ENCODE measurements at places on chromosomes 4 and X.

DNA sequence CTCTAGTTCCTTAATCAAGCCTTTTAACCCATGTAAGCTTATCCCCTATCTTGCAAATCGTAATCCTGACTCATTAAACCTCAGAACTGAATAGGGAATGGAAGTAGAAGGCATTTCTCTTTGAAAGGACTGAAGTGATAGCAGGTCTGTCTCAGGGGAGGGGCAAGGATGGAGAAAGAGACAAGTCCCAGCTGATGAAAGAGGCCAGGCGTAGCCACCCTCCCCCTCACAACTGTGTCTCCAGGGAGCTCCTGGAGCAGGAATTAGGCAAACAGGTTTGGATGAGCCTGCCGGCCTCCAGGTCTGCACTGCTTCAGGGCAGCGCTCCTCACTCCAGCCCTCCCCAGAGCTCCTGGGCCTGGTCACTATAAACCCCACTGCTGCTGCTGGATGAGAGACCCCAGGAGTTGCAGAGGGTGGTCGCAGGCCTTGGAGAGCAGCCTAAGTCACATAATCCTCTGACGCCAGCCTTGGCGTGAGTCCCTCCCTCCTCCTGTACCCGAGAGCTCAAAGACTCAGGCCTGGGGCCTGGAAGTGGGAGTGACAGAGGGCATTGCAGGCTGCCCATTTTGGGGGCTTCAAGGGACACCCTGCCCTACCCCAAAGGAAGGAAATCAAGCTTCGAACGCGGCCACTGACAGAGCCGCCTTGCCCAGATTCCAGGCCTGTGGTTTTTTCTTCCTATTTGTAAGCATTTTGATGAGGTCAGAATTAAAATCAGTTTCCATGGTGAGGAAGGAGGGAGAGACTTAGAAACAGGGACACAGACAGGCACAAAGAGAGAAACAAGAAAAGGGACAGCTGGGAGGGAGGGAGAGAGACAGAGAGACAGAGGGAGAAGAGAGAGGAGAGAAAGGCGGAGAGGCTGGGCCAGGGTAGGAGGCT, 21.2 kb upstream of the MSX1 start:
- DNase-seq = no peak

GRCh38 chr4:164952551-164952950, 24.9 kb downstream of the TRIM61 start:
- DNase-seq = no peak

- DNase-seq = no peak
These were observed 531.8 kb downstream of the GLUD2 start for GRCh38 chrX:121579016-121579760.

DNA sequence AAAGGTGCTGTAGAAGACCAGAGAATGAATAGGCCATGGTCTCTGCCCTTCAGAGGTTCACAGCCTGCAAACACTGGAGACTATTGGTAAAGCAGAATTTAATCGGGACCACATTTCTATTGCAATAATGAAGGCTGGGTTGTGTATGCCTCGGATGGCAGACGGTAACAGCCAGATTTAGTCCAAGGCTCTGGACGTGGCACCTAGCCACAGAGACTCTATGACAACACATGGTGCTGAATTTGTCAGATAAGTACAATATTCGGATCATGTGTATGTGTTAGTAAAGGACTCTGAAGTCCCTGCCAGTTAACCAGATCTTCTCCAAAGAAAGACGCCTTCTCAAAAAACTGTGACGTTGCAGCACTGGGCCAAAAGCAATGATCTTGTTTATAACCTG, 129.0 kb downstream of the DCTD start:
- DNase-seq = no peak

DNA sequence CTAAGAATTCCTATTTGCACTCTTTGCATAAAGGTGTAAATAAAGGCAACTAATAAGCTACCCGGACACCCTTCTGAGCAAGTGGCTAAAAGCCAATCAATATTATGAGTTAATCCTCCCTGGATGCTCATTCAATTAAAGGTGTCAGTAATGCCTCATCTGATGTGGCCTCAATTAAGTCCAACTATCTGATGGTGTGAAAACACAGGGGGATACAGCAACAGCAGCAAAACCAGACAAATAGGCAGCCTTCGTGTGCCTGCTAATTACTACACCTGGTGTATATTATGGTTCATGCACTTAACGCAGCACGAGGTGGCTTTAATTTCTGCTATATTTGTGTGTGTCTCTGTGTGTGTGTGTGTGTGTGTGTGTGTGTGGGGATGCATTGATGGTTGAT, 244.4 kb downstream of the DCLK2 start:
- DNase-seq = no peak

- DNase-seq = no peak
These were observed 54.9 kb downstream of the USO1 start for GRCh38 chr4:75779105-75779757.

GRCh38 chr4:95124906-95125504, 367.2 kb downstream of the BMPR1B start:
- DNase-seq = no peak

- no peak for DNase-seq
These were observed 309.4 kb upstream of the ADGRL3 start for GRCh38 chr4:60890743-60891142.

DNA sequence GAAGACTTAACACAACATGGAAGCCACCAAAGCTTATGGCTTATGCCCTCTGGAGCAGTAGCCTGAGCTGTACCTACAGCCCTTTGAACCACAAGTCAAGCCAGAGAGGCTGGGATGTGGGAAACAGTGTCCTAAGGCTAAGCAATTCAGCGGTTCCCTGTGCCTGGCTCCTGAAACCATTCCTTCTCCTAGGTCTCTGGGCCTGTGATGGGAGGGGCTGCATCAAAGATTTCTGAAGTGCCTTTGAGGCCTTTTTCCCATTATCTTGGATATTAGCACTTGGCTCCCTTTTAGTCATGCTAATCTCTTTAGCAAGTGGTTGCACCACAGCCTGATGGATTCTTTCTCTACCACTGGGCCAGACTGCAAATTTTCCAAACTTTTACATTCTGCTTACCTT, 140.5 kb upstream of the NUDT10 start:
- DNase-seq = no peak

GRCh38 chr4:152784490-152785350, 5.0 kb downstream of the ARFIP1 start:
- DNase-seq = no peak

- no peak for DNase-seq
These were observed 35.6 kb downstream of the FRMPD3 start for GRCh38 chrX:107485013-107485412.

DNA sequence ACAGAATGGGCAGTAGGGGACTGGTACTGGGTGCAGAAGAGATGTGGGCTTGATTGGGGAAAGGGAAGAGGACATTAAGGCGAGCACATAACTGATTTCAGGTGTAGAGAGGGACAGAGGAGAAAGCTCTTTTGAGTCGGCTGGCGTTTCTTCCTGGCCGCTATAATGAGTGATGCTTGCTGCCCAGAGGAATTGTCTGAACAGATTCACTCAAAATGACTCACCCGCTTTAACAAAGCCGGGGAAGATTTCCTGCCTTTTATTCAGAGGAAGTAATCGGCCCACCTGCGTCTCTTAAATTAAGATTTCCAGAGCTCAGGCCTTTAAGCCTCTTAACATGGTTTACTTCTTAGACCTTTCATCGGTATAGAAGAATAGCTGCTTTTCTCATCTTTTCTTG, 102.1 kb upstream of the AP1S2 start:
- DNase-seq = no peak

DNA sequence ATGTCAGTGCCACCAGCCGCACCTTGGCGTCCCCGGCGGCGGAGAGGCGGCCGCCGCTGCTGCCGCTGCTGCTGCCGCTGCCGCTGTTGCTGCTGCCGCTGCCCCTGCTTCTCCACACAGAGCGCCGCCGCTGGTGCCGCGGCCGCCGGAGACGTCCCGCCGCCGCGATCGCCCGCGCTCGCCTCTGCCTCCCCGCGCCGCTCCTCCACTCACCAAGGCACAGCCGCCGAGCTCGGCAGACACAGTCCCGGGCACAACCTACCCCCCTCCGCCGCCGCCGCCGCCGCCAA, at the start of gene PPP3CA:
Gene PPP3CA, minus strand, starts transcription at position 260 of the 290 bp plus-strand sequence.
- DNase-seq = no peak

DNA sequence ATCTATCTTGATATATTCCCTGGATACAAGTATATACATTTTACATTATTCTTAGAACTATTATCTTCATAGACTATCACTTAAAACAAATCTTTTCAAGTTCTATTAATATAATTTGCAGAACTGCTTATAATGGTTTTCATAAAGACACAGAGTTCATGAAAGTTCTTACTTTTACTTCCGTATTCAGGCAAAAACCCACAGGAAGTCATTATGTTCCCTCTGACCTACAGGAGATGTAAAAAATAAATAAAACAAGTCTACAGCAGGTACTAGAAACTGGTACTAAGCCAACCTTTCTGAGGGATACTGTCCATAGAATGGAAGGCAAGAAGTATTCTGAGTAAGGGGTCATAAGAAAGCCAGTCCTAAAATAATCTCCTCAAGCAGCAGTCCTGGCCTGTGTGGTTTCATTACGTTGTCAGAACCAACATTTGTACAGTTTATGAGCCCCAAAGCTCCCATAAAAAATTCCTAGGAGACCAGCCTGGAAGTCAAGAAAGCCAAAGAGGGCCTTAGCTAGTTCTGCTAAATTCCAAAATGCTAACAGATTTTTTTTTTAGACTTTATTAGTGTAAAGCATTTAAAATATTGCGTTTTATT, 68.6 kb downstream of the CAMK2D start:
- no peak for DNase-seq

GRCh38 chrX:96763608-96764007, 79.0 kb downstream of the DIAPH2 start:
- DNase-seq = no peak

DNA sequence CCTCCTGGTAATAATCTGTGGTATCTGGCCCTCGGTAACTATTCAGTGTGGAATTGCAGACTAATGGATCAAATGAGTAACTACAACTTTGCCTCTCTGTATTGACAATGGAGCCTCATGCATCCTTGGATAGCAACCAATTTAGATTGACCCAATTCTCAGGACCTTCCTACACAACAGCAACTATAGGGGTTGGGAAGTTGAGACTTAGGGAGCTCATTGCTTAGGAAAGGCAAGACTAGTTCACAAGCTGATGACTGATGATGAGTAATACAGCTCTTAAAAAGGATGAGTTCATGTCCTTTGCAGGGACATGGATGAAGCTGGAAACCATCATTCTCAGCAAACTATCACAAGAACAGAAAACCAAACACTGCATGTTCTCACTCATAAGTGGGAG, 47.5 kb upstream of the KLHL13 start:
- DNase-seq = no peak

DNA sequence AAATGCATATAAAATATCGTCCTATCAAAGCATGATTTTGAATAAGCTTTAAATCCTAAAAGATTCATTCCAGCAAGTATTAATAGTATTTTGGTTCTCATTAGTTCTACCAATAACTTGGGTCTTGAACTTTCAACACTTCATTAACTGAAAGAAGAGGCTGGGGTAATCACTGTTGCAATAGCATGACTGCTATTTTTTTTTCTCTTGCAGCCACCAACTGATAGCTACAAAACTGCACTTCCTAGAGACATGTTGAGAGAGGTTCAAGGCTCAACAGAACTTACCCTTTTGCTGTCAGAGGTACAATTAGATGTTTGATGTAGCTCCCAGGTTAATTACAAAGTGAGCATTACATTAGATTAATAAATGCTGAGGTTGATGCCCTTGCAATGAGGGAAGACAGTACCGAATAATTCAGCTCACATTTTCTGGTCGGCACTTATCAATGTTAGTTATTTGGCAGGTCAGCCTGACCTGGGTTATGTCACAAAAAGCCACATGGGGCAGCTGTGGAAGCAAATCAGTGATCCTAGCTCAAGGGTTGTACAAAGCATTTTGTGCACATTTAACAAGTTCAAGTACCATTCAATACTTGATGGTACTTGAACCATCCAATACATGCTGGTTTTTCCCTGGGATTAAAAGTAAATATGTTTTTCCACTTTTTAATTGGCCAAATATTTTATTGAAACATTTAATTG, 29.9 kb upstream of the TET2 start:
- DNase-seq = no peak

- no peak for DNase-seq
These were observed 14.4 kb upstream of the DCAF8L1 start for GRCh38 chrX:27995611-27996010.

GRCh38 chr4:175562111-175562510, 250.0 kb downstream of the GPM6A start:
- DNase-seq = no peak

DNA sequence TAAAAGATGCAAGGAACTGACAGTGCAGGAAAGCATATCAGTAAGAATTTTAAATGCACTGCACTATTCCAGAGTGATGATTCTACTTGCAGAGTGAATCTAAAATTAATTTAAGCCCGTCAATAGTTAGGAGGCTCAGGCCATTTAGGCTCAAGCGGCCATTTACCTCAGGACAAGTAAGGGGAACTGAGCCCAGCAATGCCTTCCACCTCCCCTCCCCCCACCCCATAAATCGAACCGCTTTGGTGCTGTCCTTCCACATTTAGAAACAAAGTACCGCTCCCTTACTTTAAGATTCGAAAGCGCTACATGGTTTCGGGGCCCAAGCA, 665 bp downstream of the RBM41 start:
- no peak for DNase-seq

DNA sequence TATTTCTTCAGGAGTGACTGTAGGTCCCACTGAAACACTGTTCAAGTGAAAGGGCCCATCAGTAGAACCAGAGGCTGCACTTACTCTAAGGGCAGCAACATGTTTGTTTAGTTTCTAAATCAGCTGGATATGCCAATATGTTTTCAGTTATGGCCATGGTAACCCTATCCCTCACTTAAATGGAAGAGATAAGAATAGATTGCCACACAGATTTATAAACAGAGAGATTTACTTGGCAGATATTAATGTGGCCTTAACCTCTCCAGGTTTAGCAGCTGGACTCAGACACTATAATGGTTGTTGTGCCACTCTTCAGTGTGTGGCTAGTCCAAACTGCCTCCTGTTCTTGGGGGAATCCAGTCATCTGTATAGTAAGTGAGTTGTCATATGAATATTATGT, 354.1 kb downstream of the TEX13C start:
- no peak for DNase-seq

- DNase-seq = no peak
These were observed 127.5 kb upstream of the NRK start for GRCh38 chrX:105694839-105695238.

DNA sequence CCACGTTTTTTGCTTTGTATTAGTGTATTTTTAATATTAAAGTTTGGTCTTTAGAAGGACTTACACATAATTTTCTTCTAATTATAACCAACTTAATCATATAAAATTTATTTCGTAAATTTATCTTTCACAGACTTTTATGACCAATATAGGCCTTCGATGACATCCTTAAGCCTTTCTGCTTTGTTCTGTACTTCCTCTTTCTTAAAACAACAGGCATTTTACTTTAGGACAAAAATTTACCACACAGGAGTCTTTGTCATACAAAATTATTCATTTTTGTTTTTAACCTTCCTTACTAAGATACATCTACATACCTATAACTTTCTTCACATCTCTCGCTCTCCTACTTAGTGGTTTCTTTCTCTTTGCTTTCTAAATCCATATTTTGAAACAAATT, 56.3 kb downstream of the RGS12 start:
- DNase-seq = no peak

- no peak for DNase-seq
These were observed 897.3 kb upstream of the EPHA5 start for GRCh38 chr4:66567551-66567950.

- peak; percentile 67 for DNase-seq
These were observed 1.3 kb downstream of the AFF1 start for GRCh38 chr4:86935853-86936733.

Measured in activated gamma-delta T cell treated with Interleukin-2 at 50 U/mL for 16 hours (primary cell).